Activated CD4-positive, alpha-beta T cell treated with anti-CD3 and anti-CD28 coated beads for 36 hours (primary cell): ENCODE measurements at places on chromosomes 12 and 14. TPM values are rescaled to one million over a fixed set of nuclear protein-coding genes. Genes with fewer than 3 reads are reported as not detected.

Gene PRR4
- 2.1 TPM for total RNA-seq

Gene PIK3C2G
- not detected for total RNA-seq

Gene MED13L
- 38.5 TPM for total RNA-seq

Gene ZFYVE26
- total RNA-seq: 13.0 TPM

DNA sequence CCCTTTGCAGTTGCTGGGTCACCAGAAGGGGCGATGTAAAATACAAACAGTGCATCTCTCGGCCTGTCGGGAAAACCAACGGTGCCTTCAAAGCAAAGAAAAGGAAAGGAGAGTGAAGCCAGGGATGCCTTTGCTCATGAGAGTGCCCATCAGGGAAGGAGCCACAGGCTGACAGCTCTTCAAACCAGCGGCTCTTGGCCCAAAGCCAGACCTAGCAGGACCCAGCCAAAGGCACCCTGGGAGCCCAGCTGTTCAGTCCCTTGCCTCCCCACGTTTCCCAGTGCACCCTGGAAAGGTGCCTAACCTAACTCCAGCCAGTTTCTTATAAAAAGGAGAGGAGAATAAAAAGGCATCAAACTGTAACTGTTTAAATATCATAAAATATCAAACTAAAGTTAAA is 29.2 kb downstream of the PRMT8 start:
- no peak for DNase-seq

DNA sequence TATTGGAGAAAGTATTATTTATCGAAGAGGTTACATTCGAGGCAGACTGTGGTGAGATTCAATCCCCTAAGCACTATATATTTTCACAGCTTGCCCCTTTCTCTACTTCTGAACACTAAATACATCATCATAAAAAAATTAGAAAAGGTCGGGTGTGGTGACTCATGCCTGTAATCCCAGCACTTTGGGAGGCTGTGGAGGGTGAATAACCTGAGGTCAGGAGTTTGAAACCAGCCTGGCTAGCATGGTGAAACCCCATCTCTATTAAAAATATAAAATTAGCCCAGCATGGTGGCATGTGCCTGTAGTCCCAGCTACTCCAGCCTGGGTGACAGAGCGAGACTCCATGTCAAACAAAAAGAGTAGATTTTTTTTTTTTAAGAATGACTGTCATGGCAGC is 70.6 kb upstream of the MYF6 start:
- DNase-seq: no peak

- no peak for DNase-seq
These were observed 85.2 kb downstream of the E2F7 start for GRCh38 chr12:76980196-76980595.

DNA sequence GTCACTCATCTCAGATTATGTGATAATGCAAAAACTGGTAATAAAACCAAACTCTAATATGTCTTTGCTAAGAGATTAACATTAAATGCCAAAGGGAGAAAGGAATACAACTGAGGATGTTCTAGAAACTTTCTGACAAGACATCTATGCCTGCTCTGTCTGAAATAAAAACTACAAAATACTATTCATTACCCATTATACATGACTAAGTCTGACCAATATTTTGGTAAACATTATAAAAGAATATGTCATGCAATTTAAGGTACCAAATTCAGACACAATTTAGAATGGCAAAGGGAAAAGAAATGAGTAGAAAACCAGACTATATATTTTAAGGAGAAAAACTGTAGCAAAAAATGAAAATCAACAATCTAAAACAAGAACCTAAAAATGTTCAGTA is 39.5 kb downstream of the UBR7 start:
- no peak for DNase-seq
